ENCODE measurements at places on chromosomes 3 and 15. TPM values are rescaled to one million over a fixed set of nuclear protein-coding genes. Genes with fewer than 3 reads are reported as not detected.
A peak's percentile ranks its signal among the peaks of the same experiment; 100 is the strongest.

DNA sequence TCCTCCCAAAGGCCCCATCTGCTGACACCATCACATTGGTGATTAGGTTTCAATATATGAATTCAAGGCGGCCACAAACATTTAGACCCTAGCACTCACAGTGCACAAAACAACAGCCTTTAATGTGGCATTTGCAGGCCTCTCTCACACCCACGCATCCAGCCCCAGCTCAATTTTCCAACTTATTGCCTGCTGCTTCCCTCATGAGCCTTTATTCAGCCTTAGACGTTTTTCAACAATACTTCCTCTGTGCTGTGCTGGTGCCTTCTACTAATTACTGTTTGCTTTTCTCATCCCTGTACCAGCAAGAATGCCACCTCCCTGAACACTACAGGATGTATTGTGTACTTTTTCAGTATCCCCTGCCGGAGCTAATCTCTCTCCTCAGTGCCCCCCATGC, 334.6 kb downstream of the GABRB3 start:
- DNase-seq, result no peak

- DNase-seq, result no peak
Measured at GRCh38 chr3:182919866-182920357, 60.4 kb downstream of the DCUN1D1 start.

Gene VWA5B2
- 0.10 TPM for total RNA-seq

GRCh38 chr3:89783341-89783927, 676.0 kb downstream of the EPHA3 start:
- DNase-seq, result no peak

Gene CD86
- total RNA-seq, result 6.8 TPM

- no peak for DNase-seq
Measured at GRCh38 chr3:157220211-157220610, 60.3 kb upstream of the CCNL1 start.

DNA sequence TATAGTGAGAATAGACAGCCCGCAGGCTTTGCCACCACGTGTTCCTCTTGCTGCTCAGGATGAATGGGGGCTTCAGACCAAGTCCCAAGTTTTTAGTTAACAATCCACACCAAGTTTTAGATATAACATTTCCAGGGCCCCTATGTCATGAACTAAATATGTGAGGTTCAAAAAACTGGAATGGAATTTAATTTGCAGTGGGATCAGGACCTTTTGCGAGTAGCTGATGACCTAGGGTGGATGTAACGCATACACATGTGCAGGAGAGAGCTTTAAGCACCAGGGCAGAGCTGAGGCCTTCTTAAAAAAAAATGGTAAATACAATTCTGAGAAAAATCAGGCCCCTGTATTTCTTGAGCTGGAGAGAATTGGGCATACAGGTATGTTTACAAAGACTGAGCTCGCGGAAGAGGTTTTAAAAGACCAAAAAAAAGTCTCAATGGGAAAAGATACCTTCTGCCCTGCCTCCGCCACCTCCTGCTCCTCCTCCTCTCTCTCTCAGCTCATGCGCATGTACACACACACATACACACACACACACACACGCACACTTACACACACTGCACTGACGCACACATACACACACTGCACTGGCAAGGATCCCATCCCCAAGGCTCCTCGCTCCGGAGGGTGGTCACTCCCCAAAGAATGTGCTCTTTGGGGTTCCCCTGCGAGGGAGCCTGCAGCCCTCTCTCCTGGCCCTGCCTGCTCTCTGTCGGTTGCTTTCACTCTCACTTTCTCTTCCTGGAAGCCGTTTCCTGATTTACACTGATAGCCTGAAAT, 48.2 kb upstream of the IGF1R start:
- peak; percentile 63 for DNase-seq

GRCh38 chr15:46703871-46704637, 1013.3 kb upstream of the SEMA6D start:
- DNase-seq, result no peak

DNA sequence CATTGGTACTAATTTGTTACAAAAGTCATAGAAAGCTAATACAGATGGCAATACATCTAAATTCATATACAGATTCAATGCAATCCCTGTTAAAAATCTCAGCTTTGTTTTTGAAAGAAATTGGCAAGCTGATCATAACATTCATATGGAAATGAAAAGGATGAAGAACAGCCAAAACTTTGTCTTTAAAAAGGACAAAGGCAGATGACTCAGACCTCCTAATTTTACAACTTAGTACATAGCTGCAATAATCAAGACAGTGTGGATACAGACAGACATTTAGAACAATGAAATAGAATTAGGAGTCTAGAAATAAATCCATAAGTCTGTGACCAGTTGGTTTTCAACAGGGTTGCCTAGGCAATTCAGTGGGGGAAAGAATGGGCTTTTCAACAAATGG, 63.3 kb downstream of the AQP9 start:
- peak; percentile 85 for DNase-seq

DNA sequence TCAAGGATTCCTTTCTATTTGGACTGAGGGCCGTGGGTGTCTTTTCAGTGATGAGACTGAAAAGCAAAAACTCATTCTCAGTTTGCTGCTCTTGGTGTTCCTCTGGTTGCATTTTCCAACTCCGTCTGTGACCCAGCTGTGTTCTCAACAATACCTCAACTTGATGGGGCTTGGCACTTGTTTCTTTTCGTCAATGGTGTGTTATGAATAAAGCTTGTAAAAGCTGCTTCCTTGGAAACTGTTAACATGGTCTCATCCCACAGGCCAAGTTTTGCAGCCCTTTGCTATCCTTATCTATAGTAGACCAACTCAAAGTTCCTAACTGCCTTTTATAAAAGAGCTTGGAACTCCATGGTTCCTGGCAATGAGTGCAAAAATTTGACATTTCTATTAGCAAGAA, 142.5 kb upstream of the UBE2E1 start:
- DNase-seq, result peak; percentile 25

Gene ADGRG7
- total RNA-seq, result 0.10 TPM

GRCh38 chr3:72006631-72007556, 221.9 kb upstream of the PROK2 start:
- DNase-seq, result no peak

GRCh38 chr3:179513862-179514261, 48.9 kb upstream of the ACTL6A start:
- DNase-seq, result no peak

Gene KLHDC8B
- total RNA-seq, result 32.6 TPM

Gene DLG1
- total RNA-seq, result 119 TPM

DNA sequence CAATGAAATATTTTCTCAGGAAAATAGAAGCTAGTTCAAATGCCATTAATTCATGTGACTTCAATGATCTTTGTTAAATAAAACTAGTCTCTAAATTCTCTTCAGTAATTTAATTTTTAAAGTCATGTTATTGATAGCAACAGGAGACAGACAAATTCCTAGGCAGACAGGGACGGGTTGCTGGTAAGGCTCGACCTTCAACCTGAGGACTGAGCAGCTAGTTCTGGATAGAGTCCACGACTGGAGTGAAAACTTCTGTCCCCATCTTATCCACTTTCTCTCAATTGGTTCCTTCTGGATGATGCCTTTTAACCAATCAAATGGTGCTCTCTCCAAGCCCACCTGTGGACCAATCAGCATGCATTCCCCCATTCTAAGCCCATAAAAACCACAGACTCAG, 43.8 kb upstream of the C2CD4B start:
- no peak for DNase-seq

DNA sequence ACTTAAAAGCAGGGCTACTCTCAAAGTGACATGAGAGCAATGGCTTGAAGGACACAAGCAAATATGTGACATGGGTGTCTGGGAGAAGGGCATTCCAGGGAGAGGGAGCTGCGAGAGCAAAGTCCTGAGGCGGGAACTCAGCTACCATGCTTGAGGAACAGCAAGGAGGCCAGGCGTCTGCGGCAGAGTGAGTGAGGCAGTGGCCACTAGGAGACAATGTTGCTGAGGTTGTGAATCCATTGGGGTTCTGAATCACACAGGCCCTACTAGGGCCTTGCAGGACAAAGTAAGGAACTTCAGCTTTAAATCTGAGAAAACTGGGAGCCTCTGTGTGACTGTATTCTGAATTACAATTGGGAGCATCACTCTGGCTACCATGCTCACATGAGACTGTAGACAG, 94.1 kb upstream of the PRICKLE2 start:
- no peak for DNase-seq
